ENCODE measurements at places on chromosomes 4 and X.

DNA sequence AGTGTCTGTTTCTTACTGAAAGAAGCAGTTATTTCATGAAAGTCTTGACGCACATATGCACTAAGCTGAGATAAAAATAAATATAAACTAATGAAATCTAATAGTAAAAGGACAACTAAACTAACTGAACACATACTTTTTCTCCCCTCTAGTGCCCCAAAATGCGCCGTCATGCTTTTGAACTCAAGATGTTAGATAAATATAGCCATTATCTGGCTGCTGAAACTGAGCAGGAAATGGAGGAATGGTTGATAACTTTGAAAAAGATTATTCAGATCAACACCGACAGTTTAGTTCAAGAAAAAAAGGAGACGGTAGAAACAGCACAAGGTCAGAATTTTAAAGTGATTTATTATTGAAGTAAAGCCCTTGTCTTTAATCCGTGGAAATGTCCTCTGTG is 70.2 kb downstream of the DOCK11 start:
- DNase-seq, result no peak

- no peak for DNase-seq
Measured at GRCh38 chr4:90030953-90031352, 96.2 kb upstream of the CCSER1 start.

- no peak for DNase-seq
Measured at GRCh38 chr4:48483006-48483776, at the start of gene SLC10A4. SLC10A4 (plus strand) TSS chr4:48483343; CDS start chr4:48483562, 219 bp downstream.

- no peak for DNase-seq
Measured at GRCh38 chrX:26586570-26586969, 370.6 kb downstream of the MAGEB5 start.

- DNase-seq, result no peak
Measured at GRCh38 chrX:107738768-107739167, 36.8 kb downstream of the TSC22D3 start.

DNA sequence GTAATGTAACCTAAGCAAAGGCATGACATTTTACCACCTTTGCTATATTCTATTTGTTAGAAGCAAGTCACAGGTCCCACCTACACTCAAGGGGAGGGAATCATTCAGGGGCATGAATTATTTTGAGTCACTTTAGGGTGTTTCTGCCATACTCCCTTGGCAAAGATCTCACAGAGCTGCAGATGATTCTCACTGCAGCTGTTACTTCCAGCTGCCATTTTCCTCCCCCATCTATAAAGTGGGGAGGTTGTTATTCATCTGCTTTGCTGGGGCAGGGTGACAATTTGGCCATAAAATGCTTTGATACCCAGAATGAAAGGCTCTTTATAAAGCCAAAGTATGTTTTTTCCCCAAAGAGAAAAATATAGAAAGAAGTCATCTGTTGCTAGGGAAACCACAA is 136.5 kb upstream of the SMIM31 start:
- no peak for DNase-seq

DNA sequence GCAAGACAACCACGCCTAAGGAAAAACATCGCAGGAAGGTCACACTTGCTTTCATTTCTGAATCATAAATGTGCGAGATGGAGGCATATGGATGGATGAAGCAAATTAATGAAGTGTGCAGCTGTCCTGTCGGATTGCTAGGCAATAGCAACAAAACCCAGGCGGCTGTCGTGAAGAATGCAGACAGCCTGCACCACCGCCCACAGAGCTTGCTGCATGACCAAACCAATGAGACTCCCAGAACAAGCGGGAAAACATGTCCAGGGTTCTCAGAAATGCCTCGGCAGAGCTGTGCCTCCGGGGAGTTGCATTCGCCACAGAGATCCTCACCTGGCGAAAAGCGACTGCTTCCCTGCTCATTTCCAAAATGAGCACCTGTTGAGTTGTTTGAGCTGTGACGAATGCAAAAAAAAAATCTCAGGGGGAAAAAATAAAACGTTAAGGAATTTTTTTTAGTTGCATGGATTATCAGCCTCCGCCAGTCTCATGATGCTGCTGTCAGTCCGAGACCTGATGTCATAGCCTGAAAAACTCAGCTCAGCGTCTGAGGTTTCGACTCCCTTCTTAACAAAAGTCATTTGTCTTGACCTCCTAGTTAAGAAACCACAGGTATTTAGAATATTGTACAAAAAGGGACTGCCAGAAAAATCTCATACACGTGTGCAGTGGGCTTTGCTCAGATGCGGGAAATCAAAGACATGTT is 155.5 kb upstream of the MXRA5 start:
- DNase-seq, result no peak

GRCh38 chr4:77438549-77438948 is 167.1 kb upstream of the CXCL13 start:
- no peak for DNase-seq

DNA sequence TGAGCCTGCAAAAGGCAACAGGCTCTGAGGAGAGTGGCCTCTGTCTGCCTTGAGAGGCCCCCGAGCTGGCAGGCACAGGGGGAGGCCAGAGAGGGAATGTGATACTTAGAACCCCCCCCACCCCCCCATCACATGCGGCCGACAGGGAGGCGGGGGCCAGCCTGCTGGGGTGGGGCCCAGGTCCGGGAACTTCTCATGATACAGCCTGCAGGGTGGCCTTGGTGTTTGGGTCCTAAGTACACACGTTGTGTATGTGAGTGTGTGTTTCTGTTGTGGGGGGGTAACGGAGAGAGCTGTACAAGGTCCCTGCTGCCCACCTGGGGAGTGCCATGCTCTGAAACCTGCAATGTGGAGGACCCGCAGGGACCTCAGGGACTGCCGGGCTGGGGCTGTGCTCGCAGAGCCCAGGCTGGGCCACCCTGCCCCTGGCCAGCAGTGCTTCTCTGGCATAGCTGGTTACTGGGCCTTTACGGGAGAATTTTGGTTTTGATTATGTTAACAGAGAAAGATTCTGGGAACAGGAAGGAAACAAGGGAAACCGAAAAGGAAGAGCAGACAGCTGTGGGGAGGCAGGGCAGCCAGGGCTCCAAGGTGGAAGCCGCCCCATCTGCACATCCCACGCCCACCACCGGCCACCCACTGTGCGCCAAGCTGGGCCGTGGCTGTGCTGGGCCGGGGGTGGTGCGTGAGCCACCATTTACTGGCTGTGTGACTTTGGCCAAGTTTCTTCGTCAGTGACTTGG is 19.9 kb downstream of the SH3BP2 start:
- no peak for DNase-seq

DNA sequence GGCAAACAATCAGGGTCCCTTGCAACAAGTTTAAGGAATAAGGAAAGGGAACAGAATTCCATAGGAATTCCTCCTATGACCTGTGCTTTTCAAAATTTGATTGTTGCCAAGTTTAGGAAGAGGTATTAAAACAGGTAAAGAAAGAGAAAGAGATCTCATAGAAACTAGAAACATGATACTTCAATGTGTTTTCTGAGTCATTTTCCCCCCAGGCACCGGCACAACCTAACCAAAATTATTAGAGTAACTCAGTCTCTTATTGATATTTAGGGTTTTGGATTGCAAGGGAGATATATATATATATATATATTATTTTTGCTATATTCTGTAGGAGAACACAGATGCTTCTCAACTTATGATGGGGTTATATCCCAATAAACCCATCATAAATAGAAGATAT is 278.0 kb upstream of the DKK2 start:
- DNase-seq, result no peak

GRCh38 chr4:183099537-183100297 is 660 bp downstream of the WWC2 start:
- DNase-seq, result no peak

GRCh38 chrX:34893741-34894140 is 48.9 kb upstream of the FAM47B start:
- no peak for DNase-seq

GRCh38 chrX:11193035-11193469 is 81.9 kb downstream of the HCCS start:
- DNase-seq, result no peak

- peak; percentile 39 for DNase-seq
Measured at GRCh38 chr4:5712517-5712916, 1.5 kb downstream of the EVC start.

DNA sequence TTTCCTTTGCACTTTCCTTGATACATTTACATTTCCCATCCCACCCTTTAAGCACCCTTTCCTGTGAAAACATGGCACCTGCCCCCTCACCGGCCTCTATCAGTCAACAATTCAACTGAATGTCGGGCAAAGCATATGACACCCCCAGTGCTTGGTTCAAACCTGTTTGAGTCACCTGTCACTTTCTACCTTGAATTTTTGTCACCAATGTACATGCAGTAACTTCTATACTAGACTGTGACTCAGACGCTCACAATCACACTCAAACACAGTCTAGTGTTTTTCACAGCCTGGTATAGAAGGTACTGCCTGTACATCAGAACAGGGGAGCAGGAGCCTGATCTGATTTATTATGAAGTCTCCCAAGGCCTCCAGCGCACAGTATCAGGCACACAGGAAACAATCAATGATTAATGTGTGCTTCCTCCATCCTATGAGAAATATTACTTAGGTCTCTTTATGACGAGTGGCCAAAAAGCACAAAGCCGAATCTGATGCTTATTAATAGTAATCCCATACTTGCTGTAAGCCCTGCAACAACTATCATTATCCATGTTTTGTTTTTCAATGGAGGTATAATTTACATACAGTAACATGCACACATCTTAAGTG is 49.2 kb upstream of the FAM9C start:
- no peak for DNase-seq

GRCh38 chr4:33739884-33740632 is 2504.3 kb downstream of the ARAP2 start:
- no peak for DNase-seq

- DNase-seq, result no peak
Measured at GRCh38 chr4:103397541-103397940, 199.4 kb upstream of the CENPE start.

DNA sequence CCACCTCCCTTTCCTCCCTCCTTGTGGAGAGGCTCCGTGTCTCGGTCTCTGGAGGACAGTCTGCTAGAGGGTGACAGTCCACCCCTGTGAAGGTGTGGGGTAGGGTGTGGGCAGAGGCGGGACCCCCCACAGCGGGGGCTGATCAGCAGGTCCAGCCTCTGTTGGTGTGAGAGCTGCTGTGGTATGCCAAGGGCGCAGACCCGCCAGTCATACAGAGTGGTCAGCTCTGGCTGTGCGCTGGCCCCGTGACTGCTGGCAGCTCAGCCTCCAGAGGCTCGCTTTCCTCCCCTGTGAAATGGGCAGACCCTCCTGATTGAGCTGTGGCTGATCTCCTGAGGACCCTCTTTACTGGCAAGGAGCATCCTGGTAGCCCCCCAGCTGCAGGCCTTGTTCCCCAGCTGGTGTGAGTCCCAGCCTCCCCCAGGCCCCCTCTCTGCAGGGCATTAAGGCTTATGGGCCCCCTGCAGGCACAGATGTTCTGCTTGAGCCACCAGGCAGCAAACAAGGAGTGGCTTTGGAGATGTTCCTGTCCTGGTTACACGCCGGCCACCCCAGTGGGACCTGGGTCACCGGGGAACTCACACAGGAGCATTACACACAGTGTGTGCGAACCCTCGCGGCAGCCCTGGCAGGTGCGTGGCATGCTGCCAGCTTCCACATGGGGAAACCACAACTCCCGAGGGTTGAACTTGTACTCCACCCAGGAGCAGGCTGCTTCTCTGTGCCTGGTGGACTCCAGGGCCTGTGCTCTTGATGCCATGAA is 76.8 kb downstream of the PPP2R2C start:
- no peak for DNase-seq

GRCh38 chrX:57677132-57677858 is 2.8 kb downstream of the NLRP2B start:
- no peak for DNase-seq

GRCh38 chr4:170306208-170306607 is 216.5 kb upstream of the AADAT start:
- no peak for DNase-seq

All from NCI-H226 (cell line).